ENCODE measurements at places on chromosomes 3 and 15. TPM values are rescaled to one million over a fixed set of nuclear protein-coding genes. Genes with fewer than 3 reads are reported as not detected.

DNA sequence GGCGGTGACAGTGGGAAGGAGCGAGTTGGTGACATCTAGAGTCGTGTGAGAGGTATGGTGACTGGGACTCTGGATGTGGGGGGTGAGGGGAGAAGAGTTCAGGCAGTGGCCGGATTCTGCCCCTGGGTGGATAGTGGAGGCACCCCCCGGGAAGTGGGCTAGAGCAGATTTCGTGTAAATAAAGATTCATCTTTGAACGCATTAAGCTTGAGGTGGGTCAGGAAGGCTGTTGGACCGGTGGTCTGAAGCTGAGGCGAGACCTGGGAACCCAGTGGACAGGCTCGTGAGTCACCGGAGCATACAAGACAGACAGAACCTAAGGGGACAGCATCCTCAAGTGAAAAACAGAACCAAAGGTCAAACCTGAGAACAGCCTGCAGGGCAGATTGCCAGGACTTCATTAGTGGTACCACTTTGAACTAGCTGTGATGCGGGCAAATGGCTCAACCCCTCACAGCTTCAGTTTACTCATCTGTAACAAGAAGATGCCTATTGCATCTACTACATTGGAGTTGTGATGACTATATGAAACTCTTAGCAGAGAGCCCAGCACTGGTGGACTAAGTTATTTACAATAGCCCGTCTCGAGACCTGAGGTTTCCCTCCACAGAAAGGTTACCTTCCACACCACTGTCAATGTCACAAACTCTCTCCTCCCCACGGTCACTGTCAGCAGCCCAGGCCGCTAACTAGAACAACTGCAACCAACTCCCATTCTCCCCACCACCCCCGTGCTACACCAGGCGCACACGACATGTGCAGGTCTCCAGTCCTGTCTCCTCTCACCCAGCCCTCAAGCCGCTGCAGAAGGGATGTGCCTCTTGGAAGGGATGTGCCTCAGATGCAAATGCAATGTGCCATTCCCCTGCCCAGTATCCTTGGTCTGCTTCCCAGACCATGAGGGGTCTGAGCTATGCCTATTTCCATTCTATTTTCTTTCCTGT lies 901 bp upstream of the CLN6 start:
- DNase-seq = no peak

GRCh38 chr3:85783291-85783690 lies 824.5 kb downstream of the CADM2 start:
- no peak for DNase-seq

GRCh38 chr3:23739536-23739935 lies 66.2 kb upstream of the UBE2E1 start:
- no peak for DNase-seq

TM4SF4 gene
- total RNA-seq = not detected

TOPAZ1 gene
- total RNA-seq = not detected

NUP210 gene
- 9.8 TPM for total RNA-seq
